ENCODE measurements at places on chromosomes 16 and 17.

GRCh38 chr17:17375841-17376240 is 72.7 kb downstream of the NT5M start:
- no peak for DNase-seq

DNA sequence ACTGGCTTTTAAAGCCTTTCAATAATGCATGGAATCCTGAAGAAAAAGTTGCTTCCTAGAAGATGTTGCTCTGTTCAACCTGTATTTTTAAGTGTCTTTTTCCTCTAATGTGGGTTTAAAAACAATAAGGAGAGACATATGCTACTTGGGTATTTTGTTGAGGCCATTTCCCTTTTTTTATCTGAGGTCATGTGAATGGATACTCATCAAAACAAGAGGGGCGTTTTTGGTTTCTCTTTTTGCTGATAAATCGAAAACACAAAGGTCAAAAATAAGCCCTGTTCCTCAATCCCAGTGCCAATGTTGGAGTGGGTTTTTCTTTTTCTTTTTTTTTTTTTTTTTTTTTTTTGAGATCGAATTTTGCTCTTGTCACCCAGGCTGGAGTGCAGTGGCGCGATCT is 468.0 kb upstream of the RBFOX1 start:
- DNase-seq = no peak

- DNase-seq = no peak
These were observed 39.8 kb upstream of the DNAH17 start for GRCh38 chr17:78616946-78617345.

DNA sequence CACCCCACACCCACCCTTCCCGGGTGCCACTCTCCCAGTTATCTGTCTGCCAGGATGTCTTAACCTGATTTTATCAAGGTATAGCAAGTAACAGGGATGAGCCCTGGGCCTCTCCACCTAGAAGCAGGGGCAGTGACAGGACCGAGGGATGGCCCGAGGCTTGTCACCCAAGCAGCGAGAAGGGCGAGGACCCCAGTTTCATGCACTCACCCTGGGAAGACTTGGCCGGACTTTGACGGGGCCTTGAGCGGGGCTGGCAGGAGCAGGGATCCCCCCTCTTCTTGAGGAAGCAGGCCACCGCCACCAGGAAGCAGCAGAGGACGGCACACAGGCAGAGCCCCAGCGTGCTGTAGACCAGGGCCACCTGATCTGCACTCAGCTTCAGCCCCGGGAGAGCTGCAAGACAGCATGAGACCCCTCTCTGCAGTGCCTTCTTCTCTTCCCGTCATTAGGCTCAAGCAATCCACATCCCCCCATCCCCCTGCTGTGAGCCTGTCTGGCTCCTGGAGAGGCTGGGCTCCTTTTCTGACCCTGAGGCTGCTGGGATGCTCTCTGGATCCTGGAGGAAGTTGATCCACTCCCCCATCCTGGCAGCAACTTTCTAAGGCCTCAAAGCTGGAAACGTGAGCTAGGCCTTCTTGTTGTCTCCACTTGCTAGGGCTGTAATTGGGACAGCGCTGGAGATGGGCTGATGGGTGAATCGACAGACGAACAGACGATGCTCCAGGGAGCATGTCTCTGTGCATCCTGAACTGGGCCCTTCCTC is 31.6 kb downstream of the TNFRSF13B start:
- no peak for DNase-seq

DNA sequence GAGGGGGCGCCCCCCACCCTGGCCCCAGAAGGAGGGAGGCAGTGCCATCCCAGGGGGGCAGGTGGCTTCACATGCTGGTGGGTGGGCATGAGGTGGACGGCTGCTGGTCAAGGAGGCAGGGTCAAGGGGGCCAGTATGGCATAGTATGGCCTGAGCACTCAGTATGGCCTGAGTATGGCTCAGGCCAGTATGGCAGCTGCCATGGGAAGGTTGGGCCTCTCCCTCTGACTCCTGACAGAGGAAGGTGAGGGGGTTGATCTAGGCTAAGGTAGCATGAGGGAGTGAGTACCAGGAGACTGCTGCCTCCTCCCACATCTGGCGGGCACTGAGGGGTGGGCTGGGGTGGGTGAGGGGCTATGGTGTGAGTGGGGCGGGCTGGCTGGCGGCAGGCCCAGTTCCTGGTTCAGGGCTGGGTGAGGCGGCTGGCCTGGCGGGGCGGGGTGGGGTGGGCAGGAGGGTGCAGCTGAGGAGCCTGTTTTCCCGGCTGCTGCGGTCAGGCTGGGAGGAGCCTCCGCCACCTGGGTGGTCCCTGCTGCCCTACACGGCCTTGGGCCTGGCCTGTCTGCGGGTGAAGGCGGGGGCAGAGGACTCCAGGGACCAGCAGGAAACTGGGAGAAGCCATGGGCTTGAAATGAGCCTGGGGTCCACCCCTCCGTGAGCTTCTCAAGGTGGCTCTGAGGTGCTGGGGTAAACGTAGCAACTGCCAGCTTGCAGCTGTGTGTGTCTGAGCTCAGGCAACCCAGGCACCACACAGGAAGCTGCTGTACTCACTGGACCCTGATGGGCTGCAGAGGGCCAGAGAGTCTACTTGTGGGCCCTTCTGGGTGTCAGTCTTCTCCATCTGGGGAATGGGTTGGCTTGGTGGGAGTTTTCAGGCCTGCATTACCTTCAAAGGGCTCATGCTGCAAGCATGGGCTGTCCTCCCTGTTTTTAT is 57.0 kb downstream of the RAI1 start:
- DNase-seq = no peak
